ENCODE measurements at places on chromosomes 3 and 15.

GRCh38 chr15:62173215-62173614 is 8.1 kb upstream of the C2CD4B start:
- no peak for DNase-seq

DNA sequence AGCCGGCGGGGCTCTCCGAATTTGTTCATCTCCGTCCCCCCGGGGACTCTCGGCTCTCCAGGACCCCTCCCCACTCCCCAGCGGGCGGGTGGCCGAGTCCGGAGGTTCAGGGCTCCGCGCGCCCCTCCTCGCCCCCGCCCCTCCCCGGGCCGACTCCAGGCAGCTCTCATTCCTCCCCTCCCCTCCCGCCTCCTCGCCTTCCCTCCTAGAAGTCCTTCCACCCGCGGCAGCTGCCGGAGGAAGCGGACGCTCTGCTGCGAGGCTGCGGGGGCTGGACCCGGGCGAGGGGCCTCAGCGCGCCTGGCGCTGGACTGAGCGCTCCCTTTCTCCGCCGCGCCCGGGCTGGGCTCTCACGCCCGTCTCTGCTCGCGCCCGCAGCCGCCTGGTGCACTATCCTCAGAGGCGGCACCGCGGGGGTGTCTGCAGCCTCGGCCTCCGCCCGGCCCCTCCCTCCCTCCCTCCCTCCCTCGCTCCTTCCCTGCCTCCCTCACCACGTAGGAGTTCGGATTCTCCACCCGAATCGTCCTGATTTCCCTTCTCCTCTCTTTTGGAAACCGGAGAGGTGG is at the start of gene ROBO2:
ROBO2 (plus strand) TSS at position 494 of the 566 bp plus-strand sequence. CDS start 687 bp downstream, outside the sequence.
- no peak for DNase-seq

DNA sequence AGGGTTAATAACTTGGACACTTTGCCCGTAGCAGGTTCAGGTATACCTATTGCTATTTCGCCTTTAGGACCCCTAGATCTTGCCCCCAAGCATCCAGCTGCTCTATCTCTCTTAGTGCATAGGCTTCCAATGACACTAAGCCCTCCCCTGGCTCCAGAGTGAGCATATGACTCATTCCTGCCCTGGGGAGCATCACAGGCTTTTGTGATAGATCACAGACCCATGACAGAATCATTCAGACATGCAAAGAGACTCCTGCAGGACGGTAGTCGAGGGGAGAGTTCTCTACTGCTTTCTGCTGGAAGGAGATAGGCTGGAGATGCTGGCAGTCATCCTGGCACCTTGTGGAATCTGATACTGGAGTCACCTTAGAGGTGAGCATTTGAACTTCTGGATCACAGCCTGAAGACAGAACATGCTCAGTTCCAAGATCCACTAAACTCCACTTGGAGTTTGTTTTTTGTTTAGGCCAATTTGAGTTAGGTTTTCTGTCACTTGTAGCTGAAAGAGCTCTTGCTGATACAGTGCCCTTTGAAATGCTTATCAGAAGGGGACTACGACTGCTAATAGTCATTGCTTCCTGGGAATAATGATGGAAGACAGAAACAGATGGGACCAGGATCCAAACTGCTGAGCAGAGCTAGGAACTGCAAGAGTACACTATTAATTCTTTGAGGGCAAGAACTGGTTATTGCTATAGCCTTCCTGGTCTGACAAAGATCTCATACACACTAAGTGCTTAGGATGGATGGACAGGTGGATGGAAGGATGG is 11.0 kb downstream of the LYSMD2 start:
- DNase-seq, result peak; percentile 73

- no peak for DNase-seq
These were observed 21.0 kb upstream of the EID1 start for GRCh38 chr15:48856942-48857341.

- no peak for DNase-seq
These were observed 9.1 kb downstream of the CCR4 start for GRCh38 chr3:32960404-32961170.

- DNase-seq, result no peak
These were observed 14.1 kb downstream of the STARD5 start for GRCh38 chr15:81309647-81310450.

DNA sequence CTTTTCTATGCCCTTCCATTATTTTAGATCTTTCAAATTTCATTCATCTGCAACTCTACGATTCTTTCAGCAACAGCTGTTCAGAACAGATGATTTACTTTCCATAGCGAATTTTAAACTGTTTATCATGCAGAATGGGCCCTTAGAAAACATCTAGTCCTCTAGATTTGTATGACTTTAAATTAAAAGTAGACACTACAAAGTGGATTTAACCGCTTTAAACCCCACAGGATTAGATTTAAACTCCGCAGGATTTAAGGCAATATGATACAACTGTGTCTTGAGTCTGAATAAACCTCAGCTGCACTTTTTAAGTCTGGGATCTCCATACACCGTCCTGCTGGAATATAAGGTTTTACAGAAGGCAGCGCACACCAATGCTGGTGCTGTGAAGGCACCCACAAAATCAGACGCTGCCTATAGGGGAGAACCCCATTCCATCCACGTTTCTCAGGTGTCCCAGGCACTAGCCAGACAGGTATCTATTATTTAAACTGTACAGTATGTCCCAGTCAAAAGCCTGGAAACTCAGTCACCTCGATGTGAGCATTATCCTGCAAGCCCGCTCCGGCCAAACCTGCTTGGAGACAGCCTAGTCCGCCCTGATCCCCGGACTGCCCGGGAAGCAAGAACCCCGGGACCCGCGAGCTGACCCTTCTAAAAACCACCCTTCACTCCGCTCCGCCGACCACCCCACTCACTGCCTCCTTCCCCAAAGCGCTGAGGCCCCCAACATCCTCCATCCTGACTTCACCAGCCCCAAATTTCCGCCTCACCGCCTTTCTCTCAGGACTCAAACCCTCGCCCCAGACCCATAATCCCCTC is 768 bp downstream of the ANO10 start:
- peak; percentile 34 for DNase-seq

DNA sequence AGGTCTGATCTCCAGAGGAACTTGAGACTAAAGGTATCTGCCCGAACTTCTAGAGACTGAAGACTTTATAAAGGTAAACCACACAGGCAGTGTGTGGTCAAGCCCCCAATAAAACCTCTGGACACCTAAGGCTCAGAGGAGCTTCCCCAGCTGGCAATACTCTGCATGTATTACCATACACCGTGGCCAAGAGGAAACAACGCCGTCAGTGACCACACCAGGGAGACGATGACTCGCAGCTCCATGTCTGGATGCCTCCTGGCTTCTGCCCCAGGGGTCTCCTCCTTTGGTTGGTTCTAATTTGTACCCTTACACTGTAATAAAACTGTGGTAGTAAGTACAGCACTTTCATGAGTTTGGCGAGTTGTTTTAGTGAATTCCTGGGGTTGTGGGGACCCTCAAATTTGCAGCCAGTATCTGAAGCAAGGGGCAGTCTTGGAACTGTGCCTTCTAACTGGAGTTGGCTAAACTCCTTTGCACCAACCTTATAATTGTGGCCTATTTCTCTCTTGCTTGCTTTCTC is 32.1 kb upstream of the BCL2L10 start:
- DNase-seq, result peak; percentile 28

DNA sequence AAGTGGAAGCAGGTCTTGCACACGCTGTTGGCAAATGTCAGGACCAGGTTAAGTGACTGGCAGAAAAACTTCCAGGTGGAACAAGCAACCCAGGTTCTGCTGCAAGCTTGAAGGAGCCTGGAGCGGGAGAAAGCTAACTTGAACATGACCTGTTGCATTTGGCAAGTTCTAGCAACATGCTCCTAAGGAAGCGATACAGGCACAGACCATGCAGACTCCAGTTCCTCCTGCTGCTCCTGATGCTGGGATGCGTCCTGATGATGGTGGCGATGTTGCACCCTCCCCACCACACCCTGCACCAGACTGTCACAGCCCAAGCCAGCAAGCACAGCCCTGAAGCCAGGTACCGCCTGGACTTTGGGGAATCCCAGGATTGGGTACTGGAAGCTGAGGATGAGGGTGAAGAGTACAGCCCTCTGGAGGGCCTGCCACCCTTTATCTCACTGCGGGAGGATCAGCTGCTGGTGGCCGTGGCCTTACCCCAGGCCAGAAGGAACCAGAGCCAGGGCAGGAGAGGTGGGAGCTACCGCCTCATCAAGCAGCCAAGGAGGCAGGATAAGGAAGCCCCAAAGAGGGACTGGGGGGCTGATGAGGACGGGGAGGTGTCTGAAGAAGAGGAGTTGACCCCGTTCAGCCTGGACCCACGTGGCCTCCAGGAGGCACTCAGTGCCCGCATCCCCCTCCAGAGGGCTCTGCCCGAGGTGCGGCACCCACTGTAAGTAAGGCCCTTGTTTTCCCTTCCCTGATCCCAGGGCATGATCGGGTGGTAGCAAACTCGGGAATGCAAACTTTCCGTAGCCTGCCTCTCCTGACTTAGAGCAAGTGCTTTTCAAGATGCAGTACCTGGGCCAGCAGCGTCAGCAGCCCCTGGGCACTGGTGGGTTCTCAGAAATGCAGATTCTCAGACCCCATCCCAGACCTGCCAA is 759 bp downstream of the GALNT15 start:
- DNase-seq, result no peak

- peak; percentile 71 for DNase-seq
These were observed 79.8 kb upstream of the NR2E3 start for GRCh38 chr15:71730277-71731144.

- no peak for DNase-seq
These were observed 126.5 kb downstream of the DGKG start for GRCh38 chr3:186235554-186235953.

GRCh38 chr15:29207758-29208108 is 61.9 kb downstream of the NSMCE3 start:
- DNase-seq, result no peak

DNA sequence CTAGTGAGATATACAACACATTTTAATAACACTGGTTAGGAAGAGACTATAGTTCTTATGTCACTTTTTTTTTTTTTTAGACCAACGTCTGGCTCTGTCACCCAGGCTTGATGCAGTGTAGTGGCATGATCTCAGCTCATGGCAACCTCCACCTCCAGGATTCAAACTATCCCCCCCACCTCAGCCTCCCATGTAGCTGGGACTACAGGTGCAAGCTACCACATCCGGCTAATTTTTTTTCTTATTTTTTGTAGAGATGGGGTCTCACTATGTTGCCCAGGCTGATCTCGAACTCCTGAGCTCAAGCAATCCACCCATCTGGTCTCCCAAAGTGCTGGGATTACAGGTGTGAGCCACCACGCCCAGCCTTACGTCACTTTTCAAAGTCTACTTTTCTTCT is 100.8 kb downstream of the FOXP1 start:
- no peak for DNase-seq

GRCh38 chr15:76344893-76345582 is 8.5 kb downstream of the ISL2 start:
- peak; percentile 3 for DNase-seq

DNA sequence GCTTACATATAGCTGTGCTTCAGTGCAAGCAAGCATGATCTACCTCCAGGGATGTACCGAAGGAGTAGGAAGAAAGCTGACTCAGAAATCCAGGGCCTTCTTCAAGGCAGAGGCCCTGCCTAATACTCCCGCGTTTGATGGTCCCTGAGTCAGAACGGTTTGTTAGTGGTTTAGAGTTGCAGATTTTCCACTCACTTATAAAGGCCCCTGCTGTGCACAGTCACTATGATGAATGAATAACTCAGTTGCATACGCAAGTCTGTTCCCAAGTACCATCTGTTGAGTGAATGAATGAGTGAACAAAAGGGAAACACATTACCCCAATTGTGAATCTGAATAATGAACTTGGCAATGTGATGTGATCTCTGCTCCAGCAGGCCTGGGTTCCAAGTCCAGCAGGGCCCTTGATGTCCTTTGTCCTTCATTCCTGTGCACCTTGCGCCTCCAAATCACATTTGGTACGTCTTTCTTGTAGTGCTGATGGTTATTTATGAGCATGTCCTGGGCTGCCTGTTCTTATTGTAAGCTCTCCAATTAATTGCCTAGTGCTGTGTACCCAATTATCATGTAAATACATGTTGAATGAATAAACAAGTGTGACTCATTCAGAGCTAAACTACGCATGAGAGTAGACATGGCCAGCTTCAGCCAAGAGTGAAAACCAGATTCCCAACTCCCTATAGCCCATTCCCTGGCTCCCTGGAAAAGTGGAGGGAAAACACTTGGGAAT is 85.3 kb upstream of the LIMD1 start:
- DNase-seq, result peak; percentile 87

Measured in RKO (cell line).